ENCODE measurements at places on chromosomes 5 and 9.

DNA sequence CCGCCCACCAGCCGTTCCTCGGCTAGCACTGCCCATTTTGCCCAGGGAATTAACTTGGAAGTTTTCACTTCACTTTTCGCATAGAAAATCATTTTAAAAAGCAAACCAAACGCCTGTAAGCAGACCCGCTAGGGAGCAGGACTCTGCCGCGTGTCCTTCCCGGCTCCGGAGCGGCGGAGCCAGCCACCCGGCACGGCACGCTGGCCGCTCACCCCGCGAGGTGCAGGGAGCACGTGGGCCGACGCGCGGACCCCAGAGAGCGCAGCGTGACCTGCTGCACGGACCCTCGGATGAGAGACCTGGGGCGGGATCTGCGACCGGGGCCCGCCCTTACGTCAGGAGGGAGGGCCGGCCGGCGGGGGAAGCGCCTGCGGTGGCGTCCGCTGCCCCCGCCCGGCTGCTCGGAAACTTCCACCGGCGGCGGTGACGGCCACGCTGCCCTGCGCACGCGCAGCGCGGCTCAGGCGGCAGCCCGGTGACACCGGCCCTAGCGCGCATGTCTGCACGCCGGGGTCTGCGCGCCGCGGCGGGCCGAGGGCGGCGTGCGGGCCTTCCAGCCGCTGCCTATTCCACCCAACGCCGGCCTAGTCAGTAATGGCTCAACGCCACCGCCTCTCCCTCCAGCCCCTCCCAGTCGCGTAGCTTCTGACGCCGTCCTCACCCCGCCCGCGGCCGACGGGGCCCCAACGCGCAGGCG is 507 bp upstream of the TENT4A start:
- peak; percentile 98 for DNase-seq

DNA sequence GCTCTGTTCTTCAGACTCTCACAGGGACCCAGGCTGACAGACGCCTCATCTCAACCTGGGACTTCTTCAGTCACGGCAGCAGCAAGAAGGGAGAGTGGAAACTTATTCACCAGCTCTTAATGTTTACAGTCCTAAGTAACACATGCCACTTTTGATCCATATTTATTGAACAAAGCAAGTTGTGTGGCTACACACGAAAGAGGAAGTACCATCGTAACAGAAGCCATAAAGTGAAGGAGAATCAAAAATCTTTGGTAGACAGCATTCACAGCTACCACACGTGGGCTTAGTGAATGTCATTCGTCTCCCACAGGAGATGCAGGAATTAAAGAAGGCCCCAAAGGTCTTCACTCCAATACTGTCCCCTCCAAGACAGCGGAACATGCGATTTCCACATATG is 582.6 kb downstream of the CETN3 start:
- DNase-seq = no peak

DNA sequence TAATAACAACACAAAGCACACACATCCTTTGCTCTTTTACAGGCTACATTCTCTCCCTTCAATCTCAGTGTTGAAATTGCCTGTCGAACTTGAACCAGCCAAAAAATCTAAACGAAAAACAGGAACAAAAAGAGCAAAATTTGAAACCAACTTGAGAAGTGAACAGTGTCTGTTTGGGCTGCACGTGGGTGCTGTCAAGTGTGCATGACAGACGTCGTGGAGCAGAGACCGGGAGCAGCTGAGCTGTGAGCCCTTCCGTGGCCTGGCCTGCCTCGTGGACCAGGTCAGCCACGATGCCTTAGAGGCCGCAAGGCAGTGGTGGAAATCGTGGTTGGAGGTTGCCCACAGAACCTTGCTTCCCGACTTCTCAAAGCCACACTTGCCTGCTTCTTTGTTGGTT is 34.8 kb upstream of the DENND1A start:
- no peak for DNase-seq

- DNase-seq = no peak
Measured at GRCh38 chr9:116160676-116161571, 7.3 kb downstream of the PAPPA start.

DNA sequence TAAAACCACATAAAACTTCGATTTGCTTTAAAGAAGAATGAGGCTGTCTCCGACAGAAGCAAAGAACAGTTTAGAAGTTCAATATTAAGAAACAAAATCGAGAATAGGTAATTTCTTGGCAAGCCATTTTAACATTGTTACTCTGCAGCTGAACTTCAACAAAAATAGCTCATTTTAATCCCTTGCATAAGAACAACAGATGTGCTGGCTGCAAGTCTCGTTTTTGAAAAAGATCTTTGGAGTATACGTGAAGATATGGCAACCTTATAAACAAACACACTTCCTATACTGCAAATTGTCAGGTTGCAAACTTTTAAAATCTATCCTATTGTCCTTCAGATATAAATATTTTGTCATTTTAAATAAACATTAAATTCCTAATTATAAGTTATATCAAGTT is 71.5 kb downstream of the FBN2 start:
- no peak for DNase-seq

GRCh38 chr9:108439947-108440346 is 415.8 kb downstream of the ACTL7B start:
- DNase-seq = no peak

All from SW480 (cell line).